ENCODE measurements at places on chromosomes 2 and 18.
A peak's percentile ranks its signal among the peaks of the same experiment; 100 is the strongest.

DNA sequence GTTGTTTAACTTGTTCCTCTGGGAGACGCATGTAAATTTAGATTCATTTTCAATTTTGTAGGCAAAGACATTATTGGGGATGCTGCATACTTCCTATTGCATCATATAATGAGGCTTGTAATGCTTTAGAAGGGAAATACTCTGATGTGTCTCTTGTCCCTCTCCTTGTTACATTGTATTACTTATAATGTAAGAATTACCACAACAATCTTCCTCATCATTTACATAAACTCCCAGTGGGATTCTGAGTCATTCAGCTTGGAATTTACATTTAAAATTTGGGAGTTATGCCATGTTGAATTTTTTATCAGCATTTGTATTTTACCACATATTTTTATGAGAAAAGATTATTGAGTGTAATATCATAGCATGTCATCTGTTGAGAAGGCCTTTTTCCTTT, 963.4 kb upstream of the NRXN1 start:
- peak; percentile 23 for DNase-seq

GRCh38 chr2:9169349-9170107, 37.1 kb upstream of the ASAP2 start:
- no peak for DNase-seq

DNA sequence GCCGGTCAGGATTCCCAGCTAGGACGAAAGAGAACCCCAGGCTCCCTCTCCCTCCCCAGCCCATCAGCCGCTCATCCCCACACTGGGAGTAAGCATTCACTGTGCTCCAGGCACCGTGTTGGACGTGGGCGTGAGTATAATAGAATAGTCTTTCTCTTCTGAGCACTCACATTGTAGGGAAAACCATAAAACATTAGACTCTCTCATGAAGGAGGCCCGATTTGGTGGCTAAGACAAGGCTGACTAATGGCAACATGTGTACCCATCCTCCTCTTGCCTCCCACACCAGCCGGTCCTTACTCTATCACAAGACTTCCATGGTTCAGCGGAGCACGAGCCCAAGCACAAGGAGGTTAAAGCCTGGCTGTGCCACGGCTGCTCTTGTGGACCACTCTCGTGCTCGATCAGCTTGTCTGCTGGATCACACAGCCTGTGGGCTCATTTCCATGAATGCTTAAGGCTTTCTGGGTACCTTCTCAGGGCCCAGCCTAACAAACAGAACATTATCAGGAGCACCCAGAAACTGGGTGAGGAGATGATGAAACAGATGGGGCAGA, 540.9 kb upstream of the RAB6C start:
- DNase-seq = no peak

GRCh38 chr2:119249855-119250717, 26.5 kb downstream of the STEAP3 start:
- DNase-seq = no peak

- no peak for DNase-seq
These were observed 119.6 kb downstream of the QPCT start for GRCh38 chr2:37464067-37464466.

DNA sequence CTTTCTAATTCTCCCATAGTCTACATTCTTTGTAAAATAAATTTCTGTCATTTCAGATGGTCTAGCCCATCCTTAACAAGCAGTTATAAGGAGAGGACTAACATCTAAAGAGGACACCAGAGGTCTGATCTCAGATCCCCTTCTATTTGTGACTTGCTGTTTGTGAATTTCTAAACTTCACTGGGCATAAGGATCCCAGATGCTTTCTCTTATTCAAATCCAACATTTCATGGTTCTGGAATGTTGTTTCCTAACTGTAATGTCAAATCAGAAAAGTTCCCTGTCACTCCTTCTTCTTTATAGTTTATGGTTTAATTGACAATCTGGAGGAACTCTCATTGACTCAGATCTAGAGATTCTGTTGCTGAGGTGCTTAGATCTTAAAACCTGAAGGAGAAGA, 430.2 kb downstream of the MEIS1 start:
- DNase-seq = no peak

GRCh38 chr2:199543606-199544172, 86.0 kb upstream of the SATB2 start:
- no peak for DNase-seq
